Type B pancreatic cell (in vitro differentiated cells): ENCODE measurements at places on chromosomes 6 and 20.

- DNase-seq = no peak
Observed at GRCh38 chr6:68087399-68088133, 547.5 kb upstream of the ADGRB3 start.

- DNase-seq = no peak
Observed at GRCh38 chr6:105431226-105431625, 28.3 kb upstream of the PREP start.

DNA sequence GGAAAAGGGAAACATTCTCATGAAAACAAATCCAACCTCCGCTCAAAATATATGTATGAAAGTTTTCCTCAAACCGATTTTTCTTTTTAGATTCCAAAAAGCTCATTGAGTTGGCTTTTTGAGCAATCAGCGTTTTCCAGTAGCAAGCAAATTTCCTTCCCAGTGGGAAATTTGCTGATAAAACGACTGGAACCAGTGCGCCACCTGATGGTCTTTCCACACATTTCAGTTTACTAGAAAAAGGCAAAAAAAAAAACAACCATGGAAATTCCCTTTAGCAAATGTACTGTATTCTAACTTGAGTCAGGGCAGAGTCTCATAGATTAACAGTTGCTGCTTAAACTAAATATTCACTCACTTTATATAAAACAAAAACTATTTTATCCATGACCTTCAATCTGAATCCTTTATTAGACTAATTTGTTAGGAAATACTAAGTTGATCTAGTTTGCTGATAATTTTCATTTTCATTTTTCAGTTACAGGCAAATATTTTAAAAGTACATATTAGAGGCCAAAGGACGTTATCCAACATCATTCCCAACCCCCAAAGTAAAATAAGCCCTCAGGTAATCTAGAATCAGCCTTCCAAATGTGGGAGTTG lies 271.5 kb downstream of the FOXA2 start:
- DNase-seq = no peak

DNA sequence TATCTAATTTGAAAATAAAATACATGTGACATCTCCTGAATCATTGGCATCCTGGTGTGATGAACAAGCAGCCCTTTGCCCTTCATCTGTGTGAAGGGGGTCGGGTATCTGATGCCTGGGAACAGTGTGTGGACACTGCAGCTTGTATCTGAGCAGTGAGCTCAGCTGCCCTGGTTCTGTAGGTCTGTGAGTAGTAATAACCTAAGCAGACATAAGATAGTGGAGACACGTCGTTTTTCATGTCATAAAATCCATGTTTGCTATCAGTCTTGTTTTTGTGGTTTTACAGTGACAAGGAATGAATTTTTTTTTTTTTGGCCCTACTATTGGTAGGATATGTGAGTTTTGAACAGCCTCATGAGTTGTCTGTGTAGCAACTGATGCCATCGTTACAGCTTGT lies 133.0 kb downstream of the JARID2 start:
- no peak for DNase-seq

GRCh38 chr20:9458138-9458796 lies 56.1 kb upstream of the LAMP5 start:
- no peak for DNase-seq

- DNase-seq = no peak
Observed at GRCh38 chr6:169937389-169938261, 186.2 kb downstream of the ERMARD start.

GRCh38 chr6:7153789-7154188 lies 46.0 kb downstream of the RREB1 start:
- DNase-seq = no peak
